ENCODE measurements at places on chromosomes 7 and 10.

- DNase-seq: no peak
Measured at GRCh38 chr10:72954596-72955554, at the start of gene PLA2G12B. Gene PLA2G12B, minus strand, starts transcription at chr10:72954806. Its CDS starts 121 bp downstream, at chr10:72954685.

DNA sequence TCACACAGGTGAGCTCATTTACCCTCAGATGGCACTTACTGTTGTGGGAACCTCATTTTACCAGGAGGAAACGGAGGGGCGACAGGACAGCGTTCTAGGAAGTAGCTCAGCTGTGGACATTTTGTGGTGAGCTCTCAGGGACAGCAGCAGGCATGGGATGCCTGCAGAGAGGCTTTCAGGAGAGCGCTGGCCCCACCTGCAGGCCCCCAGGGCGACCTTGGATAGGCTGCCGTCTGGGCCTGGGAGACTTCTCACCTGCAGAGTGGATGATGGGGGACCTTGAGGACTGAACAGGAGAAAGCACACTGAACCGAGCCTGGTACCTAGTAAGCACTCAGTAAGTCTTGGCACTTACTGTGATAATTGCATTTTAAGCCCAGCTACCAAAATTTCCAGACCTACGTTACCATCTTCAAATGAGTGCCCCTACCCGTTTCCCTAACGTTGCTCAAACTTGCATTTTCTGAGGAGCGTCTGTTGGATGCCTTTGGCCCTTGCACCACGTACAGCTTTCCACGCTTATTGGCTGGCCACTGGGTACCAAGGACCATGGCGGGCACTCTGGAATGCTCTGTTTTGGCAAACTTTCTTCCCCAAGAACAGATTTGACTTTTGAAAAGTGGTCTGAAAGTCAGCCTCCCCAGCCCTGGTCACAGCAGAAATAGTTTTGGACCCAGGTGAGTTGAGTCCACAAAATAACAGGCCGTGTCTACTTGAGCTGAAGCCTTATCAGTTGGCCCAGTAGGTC is 223.4 kb downstream of the EBF3 start:
- DNase-seq: no peak

GRCh38 chr10:50469288-50469687 is 154.5 kb downstream of the SGMS1 start:
- DNase-seq: no peak

- peak; percentile 77 for DNase-seq
Measured at GRCh38 chr10:22251751-22252223, 34.0 kb upstream of the EBLN1 start.

DNA sequence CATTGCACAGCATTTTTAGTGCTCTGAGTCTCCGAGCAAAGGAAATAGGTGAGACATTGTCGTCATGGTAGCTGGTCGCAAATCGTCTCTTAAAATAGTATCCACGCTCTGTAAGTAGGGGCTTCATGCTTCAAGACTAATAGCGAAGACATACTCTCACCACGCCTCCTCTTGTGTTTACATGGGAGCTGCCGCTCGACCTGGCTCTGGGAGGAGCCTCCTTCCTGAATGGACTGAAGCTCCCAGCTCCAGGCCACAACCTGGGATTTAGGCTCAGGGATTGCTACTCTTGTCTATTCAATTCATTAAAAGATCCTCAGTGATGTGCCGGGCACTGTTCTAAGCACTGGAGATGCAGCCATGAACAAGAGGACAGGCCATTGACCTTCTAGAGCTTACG is 196.1 kb upstream of the GALNT17 start:
- no peak for DNase-seq

DNA sequence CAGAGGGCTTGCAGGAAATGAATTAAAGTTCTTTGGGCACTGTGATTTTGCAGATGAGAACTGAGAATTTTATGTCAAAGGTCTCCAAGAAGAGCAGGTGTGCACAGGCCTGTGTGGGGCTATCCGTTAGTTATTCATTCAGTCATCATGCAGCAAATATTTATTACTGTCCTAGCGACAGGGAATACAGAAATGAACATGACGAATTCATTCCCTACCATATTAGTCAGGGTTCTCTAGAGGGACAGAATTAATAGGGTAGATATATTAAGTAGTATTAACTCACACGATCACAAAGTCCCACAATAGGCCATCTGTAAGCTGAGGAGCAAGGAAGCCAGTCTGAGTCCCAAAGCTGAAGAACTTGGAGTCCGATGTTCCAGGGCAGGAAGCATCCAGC is 2.9 kb upstream of the MMP21 start:
- DNase-seq: no peak

DNA sequence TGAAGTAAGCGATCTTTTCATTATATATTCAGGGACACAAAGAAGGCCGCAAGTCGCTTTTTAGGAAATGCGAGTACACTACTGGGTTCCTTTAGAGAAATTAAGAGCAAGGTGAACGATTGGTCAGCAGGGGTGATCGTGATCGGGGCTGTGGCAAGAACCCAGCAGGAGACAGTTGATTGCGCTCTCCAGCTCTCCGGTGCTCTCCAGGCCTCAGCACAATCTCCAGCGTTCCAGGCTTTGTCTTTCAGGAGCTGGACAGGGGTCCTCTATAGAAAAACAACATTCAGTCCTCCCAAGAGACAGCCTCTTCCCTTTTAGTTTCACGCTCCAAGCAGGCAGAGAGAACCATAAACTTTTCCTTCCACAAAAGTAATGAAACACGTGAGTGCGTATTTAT is 170.5 kb upstream of the KLF6 start:
- no peak for DNase-seq

DNA sequence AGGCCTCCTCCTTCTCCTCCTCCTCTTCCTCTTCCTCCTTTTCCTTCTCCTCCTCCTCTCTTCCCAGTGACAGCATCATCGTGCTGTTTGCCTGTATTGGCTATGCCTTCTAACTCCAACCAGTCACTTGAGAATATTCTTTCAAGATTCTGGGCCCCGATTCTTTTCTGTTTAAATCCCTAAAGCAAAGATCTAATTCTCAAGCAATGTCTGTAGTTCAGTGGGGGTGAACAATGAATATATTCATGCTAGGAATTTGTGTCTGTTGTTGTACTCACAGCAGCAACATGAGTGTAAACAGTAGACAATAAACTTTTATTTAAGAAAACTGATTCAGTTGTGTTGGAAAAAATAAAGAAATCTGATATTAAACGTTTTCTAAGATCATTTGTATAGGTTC is 30.7 kb downstream of the NUDT5 start:
- DNase-seq: no peak

GRCh38 chr7:82404094-82404493 is 39.5 kb downstream of the CACNA2D1 start:
- DNase-seq: no peak

DNA sequence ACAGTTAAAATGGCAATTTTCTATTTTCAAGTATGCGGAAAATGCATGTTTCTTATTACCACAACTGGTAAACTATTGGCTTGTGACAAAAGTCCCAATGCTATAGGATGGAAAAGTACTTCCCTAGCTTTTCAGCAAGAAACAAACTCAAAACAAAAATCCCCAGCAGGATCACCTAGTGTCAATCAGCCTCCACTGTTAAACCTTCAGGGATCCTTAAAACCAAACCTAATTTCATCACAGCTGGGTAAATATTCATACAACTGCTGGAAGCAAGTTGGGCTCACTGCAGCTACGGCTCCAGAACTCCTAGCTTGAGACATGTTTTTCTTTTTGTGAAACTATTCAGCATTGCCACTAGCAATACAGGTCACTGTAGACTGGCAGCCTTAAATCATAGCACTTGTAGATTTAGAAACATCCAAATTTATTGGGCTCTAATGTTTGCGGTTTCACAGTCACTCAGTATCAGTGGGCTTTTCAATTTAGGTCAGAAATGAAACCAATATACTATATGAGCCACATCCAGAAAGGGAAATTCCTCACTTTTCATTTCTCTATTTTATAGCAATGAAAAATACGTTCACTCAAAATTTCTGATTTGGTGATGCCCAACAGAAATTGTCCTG is 145.2 kb upstream of the ANK3 start:
- no peak for DNase-seq

DNA sequence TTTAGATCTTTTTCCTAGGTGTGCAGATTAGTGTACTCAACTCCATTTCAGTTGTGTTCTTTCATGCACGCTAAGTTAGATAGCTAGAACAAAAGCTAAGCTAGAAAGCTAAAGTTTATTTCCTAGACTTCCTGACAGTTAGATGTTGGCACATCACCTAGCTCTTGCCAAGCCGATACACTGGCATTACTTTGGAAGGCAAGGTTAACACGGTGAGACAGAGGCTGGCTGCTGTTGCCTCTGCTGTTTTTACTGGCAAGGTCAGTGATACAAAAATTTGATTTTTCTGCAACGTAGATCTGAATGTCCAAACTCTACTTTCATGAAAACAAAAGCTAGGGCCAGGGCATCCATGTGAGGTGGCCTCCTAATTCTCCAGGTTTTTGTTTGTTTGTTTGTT is 203.4 kb downstream of the IMMP2L start:
- DNase-seq: no peak

- DNase-seq: no peak
Measured at GRCh38 chr10:21317902-21318301, 207.6 kb downstream of the SKIDA1 start.

DNA sequence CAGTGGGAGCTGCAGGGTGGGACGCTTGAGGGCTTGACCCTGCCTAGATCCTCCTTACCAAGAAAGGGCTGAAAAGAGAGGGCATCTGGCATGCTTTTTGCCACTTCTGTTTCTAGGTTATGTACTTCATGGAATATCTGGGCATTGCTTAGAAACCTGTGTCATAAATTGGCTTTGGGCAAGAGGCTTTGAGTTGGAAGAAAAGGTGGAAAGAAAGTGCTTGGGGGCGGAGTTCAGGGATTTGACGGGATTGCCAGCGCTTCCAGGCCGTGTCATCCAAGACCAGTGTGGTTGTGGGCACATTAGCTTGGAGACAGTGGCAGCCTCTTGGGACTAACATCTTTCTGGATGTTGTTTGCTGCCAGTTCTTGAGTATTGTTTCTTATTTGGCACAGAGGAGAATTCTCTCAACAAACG is 825 bp downstream of the ZNF862 start:
- no peak for DNase-seq

DNA sequence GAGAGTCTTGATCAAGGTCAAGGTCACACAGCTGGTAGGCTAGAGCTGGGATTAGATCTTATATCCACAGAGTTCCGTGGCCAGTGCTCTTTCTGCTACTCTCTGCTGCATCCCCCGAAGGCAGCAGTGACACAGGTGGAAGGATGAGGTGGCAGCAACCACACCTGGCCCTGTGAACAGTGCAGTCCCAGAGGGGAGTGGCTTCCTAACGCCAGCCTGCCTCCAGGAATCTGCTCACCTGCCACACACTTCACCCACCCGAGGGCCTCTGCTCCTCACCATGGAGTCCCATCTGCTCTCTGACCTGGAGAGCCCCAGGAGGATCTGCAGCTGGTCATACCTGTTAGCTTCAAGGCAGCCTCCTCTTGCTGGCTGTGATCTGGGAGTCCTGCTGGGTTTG is 484.2 kb downstream of the PLXNA4 start:
- no peak for DNase-seq

DNA sequence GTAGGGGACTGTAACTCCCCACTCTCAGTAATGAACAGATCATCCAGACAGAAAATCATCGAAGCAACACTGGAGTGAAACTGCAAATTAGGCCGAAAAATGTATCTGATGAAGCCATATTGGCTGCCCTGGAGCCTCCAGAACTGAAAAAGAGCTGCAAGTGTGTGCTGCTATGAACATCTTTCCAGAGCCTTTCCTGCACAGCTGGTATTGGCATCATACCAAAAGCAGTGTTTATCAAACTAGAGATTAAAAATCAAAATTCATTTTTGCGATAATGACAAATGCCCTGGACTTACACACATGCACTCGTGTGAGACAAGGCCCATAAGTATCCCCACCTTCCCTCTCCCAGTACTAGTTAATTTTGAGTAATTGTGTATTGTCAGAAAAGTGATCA is 6.8 kb upstream of the CLDN12 start:
- no peak for DNase-seq

GRCh38 chr10:15742836-15743235 is 23.1 kb upstream of the ITGA8 start:
- DNase-seq: no peak

DNA sequence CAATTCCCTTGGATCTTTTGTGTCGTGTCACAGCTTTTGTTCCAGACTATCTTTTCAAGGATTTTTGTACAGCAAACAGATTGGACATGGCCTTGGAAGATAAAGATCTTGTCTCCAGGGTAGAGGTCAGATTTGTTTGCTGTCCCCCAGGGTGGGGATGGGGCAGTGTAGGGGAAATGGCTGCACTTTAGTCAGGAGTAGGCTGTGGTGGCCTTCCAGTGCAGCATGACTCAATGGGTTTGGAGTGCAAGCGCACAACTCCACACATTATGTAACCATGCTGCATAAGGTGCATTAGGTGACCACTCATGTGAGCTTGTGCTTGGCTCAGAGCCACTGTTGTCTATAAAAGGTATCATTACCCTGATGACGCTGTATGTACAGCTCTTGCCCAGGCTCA is 23.9 kb upstream of the ADAMTS14 start:
- DNase-seq: no peak

DNA sequence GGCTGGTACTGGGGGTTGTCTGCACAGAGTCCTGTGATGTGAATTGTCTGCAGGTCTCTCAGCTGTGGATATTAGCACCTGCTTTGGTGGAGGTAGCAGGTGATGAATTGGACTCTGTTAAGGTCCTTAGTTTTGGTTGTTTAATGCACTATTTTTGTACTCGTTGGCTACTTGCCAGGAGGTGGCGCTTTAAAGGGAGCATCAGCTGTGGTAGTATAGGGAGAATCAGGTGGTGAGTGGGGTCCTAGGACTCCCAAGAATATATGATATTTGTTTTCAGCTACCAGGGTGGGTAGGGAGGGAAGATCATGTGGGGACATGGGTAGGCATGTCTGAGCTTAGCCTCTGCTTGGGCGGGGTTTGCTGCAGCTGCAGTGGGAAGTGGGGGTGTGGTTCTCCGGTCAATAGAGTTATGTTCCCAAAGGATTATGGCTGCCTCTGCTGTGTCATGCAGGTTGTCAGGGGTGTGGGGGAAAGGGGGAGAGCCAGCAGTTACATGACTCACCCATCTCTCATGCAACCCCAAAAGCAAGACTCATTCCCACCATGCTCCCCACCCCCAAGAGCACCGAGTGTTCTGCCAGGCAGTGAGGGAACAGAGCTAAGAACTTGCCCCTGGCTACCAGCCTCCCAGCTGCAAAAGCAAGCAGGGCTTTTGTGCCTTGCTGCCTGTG is 53.7 kb upstream of the ZNF273 start:
- no peak for DNase-seq

DNA sequence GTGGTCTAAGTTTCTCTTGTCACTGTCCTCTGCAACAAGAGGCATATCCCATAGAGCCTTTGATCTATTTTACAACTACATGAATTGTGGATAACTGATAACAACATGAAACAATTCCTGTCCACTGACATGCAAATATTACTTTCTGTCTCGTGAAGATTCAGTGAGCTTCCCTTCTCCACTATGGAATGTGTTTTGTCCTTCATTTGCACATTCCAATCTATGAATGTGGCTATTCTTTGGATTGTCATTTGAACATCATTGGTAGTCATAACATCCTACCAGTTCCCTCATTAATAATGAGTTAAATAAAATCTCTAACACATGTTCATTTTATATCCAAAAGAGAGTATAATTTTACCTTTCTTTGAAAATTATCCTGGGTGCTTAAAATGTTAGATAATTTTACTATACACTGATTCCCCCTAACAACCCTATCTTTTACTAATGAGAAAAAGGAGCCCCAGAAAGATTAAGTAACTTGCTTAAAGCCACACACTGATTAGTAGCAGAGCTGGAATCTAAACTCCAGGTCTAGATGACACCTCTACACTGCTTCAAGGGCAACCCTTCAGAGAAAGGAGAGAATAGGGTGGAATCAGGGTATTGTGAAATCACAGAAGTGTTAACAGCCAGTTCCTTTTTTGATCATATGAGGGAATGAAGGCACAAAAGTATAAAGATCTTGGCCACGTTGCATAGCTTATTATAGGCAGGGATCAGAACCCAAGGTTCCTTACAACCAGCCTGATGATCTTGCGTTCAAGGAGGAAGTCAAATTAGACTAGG is 39.1 kb downstream of the PDE1C start:
- DNase-seq: no peak

Data from CD8-positive, alpha-beta memory T cell (primary cell).